ENCODE measurements at places on chromosomes 4 and X.
A peak's percentile ranks its signal among the peaks of the same experiment; 100 is the strongest.

DNA sequence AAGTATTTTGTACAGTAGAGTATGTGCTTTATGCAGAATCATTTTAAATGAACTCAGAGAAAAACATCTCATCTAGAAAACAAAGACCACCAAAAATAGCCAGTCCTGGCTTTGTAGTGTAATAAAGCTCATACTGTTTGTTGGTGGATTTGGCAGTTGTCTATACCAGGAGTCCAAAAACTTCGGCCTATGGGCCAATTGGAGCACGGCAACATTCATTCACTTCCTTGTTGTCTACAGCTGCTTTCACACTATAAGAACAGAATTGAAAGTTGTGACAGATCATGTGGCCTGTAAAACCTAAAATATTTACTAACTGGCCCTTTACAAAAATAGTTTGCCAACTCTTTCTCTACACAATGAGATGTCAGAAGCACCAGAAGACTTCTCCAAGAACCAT is 5.3 kb downstream of the FBXW7 start:
- DNase-seq = no peak

GRCh38 chr4:47494124-47494430 is 9.0 kb downstream of the ATP10D start:
- DNase-seq = no peak

GRCh38 chr4:103054030-103054429 is 22.5 kb downstream of the SLC9B2 start:
- DNase-seq = no peak

DNA sequence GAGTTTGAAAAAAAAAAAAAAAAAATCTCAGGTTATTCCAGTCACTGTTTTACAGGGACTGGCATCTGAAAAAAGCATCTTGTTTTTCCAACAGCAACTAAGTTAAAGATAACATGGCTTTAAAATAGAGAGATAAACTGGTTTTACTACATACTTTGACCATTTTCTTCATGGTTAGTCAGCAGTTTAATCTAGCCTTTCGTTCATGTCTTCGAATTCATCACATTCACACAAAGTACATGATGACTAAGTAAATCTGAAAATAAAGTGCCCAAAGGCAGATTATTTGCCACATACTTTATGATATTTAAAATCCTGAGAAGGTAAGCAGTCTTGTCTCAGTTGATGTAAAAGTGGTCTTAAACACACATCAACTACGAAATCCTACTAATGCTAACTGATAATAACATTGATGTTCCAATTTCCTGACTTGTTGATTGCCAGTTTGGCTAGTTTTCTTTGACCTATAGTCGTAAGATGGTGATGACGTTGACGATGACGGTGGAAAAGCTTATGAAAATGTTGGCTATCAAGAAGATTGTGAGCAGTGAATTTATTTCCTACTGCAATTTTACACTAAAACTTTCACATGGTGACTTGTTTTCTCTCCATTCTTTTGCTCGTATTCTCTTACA is 540.5 kb upstream of the BOD1L1 start:
- no peak for DNase-seq

GRCh38 chr4:878796-879728 is 53.1 kb downstream of the GAK start:
- DNase-seq = peak; percentile 67

GRCh38 chr4:82687531-82687930 is 111.1 kb downstream of the SCD5 start:
- no peak for DNase-seq

GRCh38 chrX:85243761-85244449 is at the start of the genes SATL1 and ZNF711:
Gene SATL1 (minus strand): TSS chrX:85243779. CDS start chrX:85108968, 134,811 bp downstream.
Gene ZNF711 (plus strand): TSS chrX:85243991. CDS start chrX:85247573, 3,582 bp downstream.
- peak; percentile 19 for DNase-seq
